ENCODE measurements at places on chromosomes 4 and X.
A peak's percentile ranks its signal among the peaks of the same experiment; 100 is the strongest.

DNA sequence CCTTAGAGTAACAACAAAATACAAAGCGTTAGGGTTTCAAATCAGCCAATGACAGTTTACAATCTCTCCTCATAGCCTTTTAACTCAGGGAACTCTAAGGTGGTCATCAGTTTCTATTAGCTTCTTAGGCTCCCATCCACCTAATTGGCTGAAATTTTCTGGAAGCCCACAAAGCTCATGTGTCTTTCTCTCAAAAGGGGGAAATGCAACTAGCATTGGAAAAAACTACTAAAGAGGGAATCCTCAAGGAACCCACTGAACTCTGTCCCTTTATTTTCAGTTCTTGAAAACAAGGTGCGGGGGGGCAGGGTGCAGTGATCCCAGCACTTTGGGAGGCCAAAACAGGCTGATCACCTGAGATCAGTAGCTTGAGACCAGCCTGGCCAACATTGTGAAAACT, 56.4 kb downstream of the PDGFC start:
- DNase-seq = no peak

- no peak for DNase-seq
Measured at GRCh38 chr4:4491396-4491893, 50.4 kb downstream of the STX18 start.

GRCh38 chr4:85986266-85986665, 373.6 kb downstream of the MAPK10 start:
- no peak for DNase-seq

GRCh38 chrX:131985526-131986049, 37.5 kb upstream of the STK26 start:
- peak; percentile 2 for DNase-seq

GRCh38 chr4:46249106-46249505, 125.3 kb upstream of the GABRG1 start:
- DNase-seq = no peak

- DNase-seq = peak; percentile 72
Measured at GRCh38 chr4:1329408-1330371, 17.3 kb upstream of the UVSSA start.

Measured in central memory CD4-positive, alpha-beta T cell (primary cell).